ENCODE measurements at places on chromosomes 13 and 19. TPM values are rescaled to one million over a fixed set of nuclear protein-coding genes. Genes with fewer than 3 reads are reported as not detected.

- H3K4me3 ChIP-seq, result no peak overlapping the region
- H3K36me3 ChIP-seq, result no peaks in the 10 kb centered on the region
- no peaks in the 10 kb centered on the region for H3K27me3 ChIP-seq
- no peaks in the 10 kb centered on the region for H3K4me1 ChIP-seq
Measured at GRCh38 chr19:34508540-34508939, 27.0 kb downstream of the WTIP start.

Gene C19orf38
- total RNA-seq, result 9.9 TPM

Gene S1PR5
- total RNA-seq, result 307 TPM

Gene C1QTNF9B
- total RNA-seq, result not detected

DNA sequence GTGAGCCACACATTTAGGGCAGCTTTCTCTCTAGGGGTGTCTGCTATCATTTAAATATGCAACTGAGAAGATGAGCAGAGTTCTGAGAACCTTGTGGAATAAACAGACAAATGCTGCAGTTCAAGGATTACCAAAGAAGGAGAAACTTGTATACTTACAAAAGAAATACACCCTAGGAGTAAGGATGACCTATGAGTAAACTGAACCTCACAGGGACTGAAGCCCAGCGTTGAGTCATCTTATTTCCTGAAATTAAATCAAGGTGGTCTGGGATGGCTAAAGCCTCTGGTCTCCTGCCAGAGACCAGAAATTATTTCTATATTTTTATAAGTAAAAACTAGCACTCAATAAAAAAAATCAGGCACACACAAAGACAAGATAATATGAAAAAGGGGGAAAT lies 40.1 kb downstream of the FAM216B start:
- H3K4me1 ChIP-seq, result no peaks in the 10 kb centered on the region
- DNase-seq, result no peak

GRCh38 chr13:33544308-33544707 lies 258.8 kb upstream of the STARD13 start:
- H3K27ac ChIP-seq, result peak overlapping the region; percentile 100
- H3K4me3 ChIP-seq, result no peak overlapping the region
- peaks cover 6% of the 10 kb centered on the region for H3K4me1 ChIP-seq
- DNase-seq, result no peak
- H3K27me3 ChIP-seq, result no peaks in the 10 kb centered on the region

- H3K4me1 ChIP-seq, result no peaks in the 10 kb centered on the region
- no peak overlapping the region for H3K27ac ChIP-seq
- H3K27me3 ChIP-seq, result no peaks in the 10 kb centered on the region
- DNase-seq, result no peak
- H3K36me3 ChIP-seq, result no peaks in the 10 kb centered on the region
- H3K4me3 ChIP-seq, result no peak overlapping the region
Measured at GRCh38 chr13:79187917-79188690, 218.0 kb downstream of the RBM26 start.

All from natural killer cell (primary cell).